ENCODE measurements at places on chromosomes 13 and 19.

GRCh38 chr19:873084-873483, 13.6 kb downstream of the CFD start:
- no peak for DNase-seq

GRCh38 chr13:50170447-50171037, 155.3 kb downstream of the KCNRG start:
- DNase-seq = no peak

DNA sequence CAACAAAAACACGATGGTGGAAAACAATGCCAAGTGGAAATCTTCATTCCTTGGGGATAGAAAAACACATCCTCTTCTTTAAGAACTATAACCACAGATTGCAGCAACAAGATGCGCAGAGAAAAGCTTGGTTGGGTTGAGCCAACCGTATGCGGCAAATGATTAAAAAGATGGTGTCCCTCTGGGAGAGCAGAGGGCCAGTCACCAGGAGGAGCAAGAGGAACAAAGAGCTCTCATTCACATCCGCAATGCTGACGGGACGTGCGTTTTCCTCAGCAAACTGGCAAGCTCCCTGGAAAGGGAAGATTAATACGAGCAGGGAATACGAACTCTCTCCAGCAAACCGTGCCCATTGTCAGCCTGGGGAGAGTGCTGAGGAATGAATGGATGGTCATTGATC, 141.6 kb downstream of the KATNAL1 start:
- no peak for DNase-seq

GRCh38 chr13:94535231-94535630, 55.7 kb upstream of the DCT start:
- no peak for DNase-seq
